Smooth muscle cell of trachea (primary cell): ENCODE measurements at places on chromosomes 1 and 21. TPM values are rescaled to one million over a fixed set of nuclear protein-coding genes. Genes with fewer than 3 reads are reported as not detected.

TNFSF4 gene
- 0.87 and 1.2 TPM in 2 replicates for total RNA-seq

PRMT2 gene
- total RNA-seq = 182 and 196 TPM in 2 replicates

FGR gene
- 0.17 and 0.29 TPM in 2 replicates for total RNA-seq

ZMYND12 gene
- 0.29 and 2.6 TPM in 2 replicates for total RNA-seq

NBPF6 gene
- not detected in 2 replicates for total RNA-seq

LCE4A gene
- total RNA-seq = not detected in 2 replicates

HSF2BP gene
- total RNA-seq = 1.2 and 1.6 TPM in 2 replicates

TFB2M gene
- 15.3 and 16.4 TPM in 2 replicates for total RNA-seq

FALEC gene
- 1.5 TPM in 1 of 2 replicates, not detected in the other for total RNA-seq

KCNE2 gene
- total RNA-seq = not detected in 2 replicates

BRINP3 gene
- total RNA-seq = not detected in 2 replicates

SPATA46 gene
- not detected in 2 replicates for total RNA-seq

IARS2 gene
- 108 and 119 TPM in 2 replicates for total RNA-seq

CD1C gene
- not detected in 2 replicates for total RNA-seq

GREM2 gene
- total RNA-seq = 5.5 and 7.7 TPM in 2 replicates

TENT5C gene
- 2.6 and 6.0 TPM in 2 replicates for total RNA-seq

OR2L2 gene
- total RNA-seq = under 0.01 TPM in 1 of 2 replicates, not detected in the other

ADAMTS4 gene
- 2.3 and 3.1 TPM in 2 replicates for total RNA-seq

TRIM17 gene
- 0.15 TPM in 1 of 2 replicates, not detected in the other for total RNA-seq

GPX7 gene
- total RNA-seq = 35.1 and 45.2 TPM in 2 replicates

RGS7 gene
- 1.9 and 2.5 TPM in 2 replicates for total RNA-seq

NECAP2 gene
- total RNA-seq = 86.5 and 108 TPM in 2 replicates

CD164L2 gene
- not detected in 2 replicates for total RNA-seq

SLC39A1 gene
- total RNA-seq = 136 and 138 TPM in 2 replicates

CREB3L4 gene
- 10.3 and 11.5 TPM in 2 replicates for total RNA-seq

ACTN2 gene
- under 0.01 TPM in 2 replicates for total RNA-seq

FAM163A gene
- not detected in 2 replicates for total RNA-seq

FAM78B gene
- 0.29 and 0.50 TPM in 2 replicates for total RNA-seq

CAPN9 gene
- total RNA-seq = 0.15 TPM in 1 of 2 replicates, not detected in the other

ESRRG gene
- total RNA-seq = 0.17 and 0.29 TPM in 2 replicates
